ENCODE measurements at places on chromosomes 11 and 22.

- DNase-seq = no peak
Observed at GRCh38 chr11:87358461-87358860, 320.7 kb downstream of the TMEM135 start.

- DNase-seq = no peak
Observed at GRCh38 chr11:3022982-3023381, 30.9 kb upstream of the NAP1L4 start.

- no peak for DNase-seq
Observed at GRCh38 chr11:61112575-61112974, 10.3 kb downstream of the CD5 start.

DNA sequence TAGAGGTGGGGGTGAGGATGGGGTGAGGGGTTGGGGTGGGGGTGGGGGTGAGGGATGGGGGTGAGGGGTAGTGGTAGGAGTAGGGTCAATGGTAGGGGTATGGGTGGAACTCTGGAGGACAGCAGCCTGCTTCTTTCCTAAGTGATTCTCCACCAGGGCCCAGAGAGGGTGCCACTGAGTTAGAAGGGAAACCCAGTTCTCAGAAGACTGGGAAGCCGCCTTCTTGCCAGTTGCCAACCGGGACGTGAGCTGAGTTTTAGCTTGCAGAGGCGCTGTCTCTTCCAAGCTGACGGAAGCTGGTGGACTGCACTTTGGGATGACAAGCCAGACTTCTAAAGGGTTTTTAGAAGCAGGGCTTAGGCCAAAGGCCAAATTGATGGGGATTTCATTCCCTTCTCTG is 104.4 kb downstream of the NAT10 start:
- no peak for DNase-seq

- DNase-seq = no peak
Observed at GRCh38 chr11:20020198-20020597, 140.1 kb downstream of the DBX1 start.

GRCh38 chr11:101176381-101176780 is 46.8 kb upstream of the PGR start:
- DNase-seq = no peak

GRCh38 chr11:110712659-110713448 is 617 bp upstream of the ARHGAP20 start:
- DNase-seq = no peak

DNA sequence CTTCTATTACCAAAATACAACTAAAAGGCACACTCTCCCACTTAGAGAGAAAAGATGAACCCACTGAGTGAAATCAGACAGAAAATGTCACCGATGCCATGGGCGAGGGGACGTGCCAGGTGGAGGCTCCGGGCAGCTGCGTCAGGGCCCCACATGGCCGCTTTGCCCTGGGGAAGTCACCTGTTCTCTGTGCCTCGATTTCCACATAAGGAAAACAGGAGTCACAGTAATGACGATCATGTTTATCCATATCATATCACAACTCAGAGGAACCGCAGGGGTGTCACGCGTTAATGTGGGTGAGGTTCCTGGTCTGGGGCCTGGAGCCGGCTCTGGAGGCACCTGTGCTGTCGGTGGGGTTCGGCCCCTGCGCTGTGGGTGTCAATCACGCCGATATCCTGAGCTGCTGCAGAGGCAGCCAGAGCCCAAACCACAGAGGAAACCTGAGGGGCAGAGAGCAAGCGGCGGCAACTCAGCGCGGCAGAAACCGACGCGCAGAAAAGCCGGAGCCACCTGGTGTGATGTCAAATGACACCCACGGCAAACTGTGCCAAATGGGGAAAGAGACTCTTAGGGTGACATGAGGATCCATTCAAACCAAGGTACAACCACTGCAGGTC is 243.7 kb downstream of the BRD1 start:
- DNase-seq = no peak

DNA sequence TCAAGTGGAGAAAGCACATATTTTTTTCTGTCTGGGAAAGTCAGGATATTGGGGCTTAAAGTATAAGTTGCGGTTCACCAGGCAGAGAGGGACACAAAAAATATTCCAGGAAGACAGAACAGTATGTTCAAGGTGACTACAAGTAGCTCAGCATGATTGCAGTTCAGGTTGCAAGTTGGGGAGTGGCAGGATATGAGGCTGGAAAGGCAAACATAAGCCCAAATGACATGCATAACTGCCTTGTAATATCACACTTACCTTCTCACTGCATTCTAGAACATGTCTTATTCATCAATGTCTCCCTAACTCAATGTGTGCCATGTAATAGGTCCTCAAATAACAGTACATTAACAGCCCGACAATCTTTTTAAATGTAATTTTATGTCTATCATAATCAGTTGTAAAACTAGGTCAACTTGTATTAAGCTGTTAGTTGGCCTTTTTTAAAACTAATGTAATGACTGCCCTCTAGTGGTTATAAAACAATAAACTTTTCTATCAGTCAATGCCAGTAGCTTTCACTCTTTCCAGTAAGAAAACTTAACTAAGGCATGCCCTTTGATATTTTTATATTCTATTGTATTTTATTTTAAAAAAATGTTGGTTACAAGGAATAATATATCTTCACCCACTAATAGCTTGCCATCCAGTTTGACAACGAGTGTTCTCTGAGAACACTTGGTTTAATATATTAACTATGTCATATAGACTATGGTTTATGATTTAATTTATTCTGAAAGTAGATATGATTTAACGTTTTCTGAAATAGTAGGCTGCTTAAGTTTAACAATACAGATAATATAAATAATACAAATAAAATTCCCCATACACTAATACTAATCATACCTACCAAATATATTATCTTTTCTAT is 39.4 kb upstream of the CFAP300 start:
- DNase-seq = no peak

- DNase-seq = no peak
Observed at GRCh38 chr22:17065433-17065832, 19.4 kb upstream of the IL17RA start.

DNA sequence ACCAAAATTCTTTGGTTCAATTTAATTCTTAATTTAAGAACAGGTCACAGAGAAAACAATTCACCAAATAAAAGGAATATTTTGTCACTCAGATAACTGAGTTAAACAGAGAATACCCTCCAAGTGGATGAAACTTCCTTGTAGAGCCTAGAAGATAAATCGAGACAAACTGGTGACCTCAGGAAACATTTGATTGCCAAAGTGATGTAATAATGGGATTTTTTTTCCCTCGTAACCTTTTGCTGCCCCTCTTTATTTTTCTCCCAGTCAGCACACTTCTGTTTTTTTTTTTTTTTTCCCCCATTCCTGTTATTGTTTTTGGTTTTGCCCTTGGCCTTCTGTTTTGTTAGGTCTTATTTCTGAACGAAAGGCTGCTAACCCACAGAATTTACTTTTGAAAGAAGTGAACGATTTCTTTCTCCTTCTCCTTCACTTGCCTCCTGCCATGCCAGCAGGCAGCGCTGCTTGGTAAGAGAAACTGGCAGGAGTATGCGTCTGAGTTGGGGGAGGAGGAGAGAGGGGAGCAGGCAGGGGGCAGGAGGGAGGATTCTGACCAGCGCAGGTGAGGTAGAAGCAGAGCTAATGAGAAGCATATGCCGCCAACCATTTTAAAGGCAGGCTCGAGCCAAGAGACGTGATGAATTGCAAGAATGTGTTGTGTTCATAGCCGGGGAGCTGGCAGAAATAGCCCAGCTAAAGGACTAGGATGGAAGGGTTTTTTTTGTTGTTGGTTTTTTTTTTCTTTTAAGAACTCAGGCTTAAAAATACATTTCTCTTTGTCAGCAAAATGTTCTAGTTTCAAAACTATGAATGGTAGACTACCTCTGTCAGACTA is 121.9 kb upstream of the MTMR2 start:
- no peak for DNase-seq

DNA sequence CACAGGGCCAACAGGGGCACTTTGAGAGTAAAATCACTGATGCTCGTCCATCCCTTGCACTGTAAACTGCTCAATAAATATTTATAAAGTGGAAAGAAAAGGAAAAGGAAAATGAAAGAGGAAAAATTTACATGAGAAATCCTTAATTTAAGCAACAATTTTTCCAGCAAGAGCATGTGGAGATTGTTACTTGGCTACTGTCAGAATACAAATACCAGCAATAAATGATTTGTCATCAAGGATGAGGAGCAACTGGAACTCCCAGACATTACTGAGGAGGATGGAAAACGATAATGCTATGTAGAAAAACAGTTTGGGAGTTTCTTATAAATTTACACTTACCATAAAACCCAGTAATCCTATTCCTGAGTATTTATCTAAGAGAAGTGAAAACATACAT is 123.0 kb downstream of the SGSM3 start:
- no peak for DNase-seq
